Sciatic nerve (tissue), 2 donors: ENCODE measurements at places on chromosomes 1 and 21. TPM values are rescaled to one million over a fixed set of nuclear protein-coding genes. Genes with fewer than 3 reads are reported as not detected.

IL12RB2 gene
- total RNA-seq: 2.3 TPM

DNA sequence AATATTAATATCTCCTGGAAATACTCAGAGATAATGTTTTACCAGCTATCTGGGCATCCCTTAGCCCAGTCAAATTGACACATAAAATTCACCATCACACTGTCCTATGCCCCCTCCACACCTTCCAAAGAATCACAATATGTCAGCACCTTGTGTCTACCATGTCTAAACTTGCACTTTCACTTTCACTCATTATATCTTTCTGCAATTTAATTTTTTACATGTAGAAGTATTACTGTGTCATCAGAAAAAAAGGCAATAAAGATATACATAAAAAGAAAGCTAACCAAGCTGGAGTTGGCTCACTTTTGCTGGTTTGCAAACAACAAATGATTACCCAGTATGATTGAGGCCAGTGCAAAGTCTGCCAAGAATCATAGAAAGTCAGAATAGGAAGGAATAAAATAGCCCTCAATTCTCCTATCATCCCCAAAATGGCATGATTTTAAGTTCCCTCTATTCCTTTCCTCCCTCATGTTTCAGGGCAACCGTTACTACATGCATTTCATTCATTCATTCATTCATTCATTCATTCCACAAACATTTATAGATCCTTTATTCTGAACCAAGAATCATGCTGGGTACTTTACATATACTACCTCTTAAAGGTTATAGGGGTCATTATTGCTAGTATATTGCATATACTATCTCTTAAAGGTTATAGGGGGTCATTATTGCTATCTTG lies 5.9 kb upstream of the LUZP1 start:
- no peak for DNase-seq

VCAM1 gene
- 36.2 TPM for total RNA-seq

DNA sequence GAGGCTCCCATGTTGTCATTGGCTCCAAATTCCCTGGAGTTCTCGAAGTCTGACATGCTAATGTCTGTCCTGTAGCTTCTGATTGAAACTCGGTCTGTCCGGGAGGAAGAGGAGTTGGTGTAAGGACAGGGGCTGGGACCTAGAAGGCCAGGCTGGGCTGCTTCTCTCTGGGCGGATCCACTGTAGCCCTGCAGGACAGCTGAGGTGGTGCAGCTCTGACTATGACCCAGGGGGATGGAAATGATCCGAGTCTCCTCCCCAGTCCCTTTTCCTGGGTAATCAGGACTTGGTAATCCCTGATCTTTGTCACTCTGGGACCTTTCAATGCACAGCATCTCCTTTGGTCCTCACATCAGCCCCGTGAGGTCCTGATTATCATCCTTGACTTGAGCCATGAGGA lies 10.0 kb upstream of the FCMR start:
- no peak for DNase-seq

DNA sequence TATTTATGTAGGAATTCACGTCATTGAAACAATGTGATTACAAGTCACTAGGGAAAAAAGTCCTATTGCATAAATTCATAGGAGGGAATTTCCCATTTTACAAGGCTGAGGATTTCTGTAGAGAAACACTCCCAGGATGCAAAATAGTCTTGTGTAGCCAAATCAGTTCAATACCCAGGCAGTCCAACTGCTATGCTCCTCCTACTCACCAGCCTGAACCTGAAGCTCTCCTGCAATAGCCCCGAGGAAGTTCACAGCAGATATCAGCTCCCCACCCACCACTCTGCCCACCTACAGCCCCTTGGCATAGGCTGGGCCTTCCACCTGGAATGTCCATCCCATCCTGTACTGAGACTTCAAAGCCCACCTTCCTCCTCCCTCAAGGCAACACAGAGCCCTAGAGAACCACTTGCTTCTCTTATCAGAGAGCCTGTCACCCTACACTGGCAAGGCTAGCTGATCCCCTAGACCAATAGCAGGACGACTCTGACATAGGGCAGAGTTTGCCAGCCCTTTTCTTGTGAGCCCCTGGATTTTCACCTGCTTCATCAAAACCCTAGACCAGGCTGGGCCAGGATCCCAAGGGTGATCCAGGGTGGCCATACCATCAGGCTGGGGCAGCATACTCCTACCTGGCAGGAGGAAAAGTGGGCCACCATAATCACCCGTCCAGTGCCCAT lies 1.5 kb downstream of the LSS start:
- no peak for DNase-seq

HSD3B2 gene
- total RNA-seq: not detected

AMY1C gene
- not detected for total RNA-seq

CD1B gene
- total RNA-seq: not detected

DNA sequence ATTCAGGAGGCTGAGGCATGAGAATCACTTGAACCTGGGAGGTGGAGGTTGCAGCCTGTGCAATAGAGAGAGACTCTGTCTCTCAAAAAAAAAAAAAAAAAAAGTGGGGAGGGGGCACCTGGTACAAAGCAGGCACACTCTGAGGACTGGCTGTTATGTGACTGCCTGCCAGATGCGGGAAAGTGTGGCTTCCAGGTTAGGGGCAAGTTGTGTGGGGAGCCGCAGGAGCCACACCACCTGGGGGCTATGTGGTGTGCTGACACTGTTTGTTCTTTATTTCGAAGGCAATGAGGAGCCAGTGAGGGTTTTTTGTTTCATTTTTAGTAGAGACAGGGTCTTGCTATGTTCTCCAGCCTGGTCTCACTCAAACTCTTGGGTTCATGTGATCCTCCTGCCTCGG lies 5.7 kb downstream of the THEMIS2 start:
- no peak for DNase-seq

- peak; percentile 75 for DNase-seq
These were observed 24.3 kb upstream of the GRHL3 start for GRCh38 chr1:24294716-24295371.

- DNase-seq: no peak
These were observed 173.4 kb downstream of the SETD4 start for GRCh38 chr21:35886887-35887286.

AGO1 gene
- total RNA-seq: 30.3 TPM

- no peak for DNase-seq
These were observed 940.1 kb upstream of the TMPRSS15 start for GRCh38 chr21:19343711-19344110.

GRCh38 chr1:185789501-185790193 lies 55.5 kb downstream of the HMCN1 start:
- DNase-seq: no peak
